NCI-H1436 (cell line): ENCODE measurements at places on chromosomes 1 and 21.

DNA sequence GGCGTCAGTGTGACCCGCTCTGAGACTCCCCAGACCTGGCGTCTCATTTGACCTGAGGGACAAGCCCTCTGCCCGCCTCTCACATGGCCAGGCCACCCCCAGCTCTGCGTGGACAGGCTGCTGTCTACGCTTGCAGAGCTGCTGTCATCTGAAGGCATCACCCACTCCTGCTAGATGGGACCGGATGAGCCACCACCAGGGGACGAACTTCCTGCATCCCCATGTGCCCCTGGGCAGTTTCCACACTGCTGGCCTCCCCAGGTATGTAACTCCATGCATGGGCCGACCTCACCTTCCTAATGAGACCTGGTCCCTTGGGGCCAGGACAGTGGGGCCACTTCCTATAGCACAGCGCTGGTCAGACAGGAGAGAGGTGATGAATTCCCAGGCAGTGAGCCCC is 121.5 kb downstream of the PSMG1 start:
- DNase-seq, result no peak

DNA sequence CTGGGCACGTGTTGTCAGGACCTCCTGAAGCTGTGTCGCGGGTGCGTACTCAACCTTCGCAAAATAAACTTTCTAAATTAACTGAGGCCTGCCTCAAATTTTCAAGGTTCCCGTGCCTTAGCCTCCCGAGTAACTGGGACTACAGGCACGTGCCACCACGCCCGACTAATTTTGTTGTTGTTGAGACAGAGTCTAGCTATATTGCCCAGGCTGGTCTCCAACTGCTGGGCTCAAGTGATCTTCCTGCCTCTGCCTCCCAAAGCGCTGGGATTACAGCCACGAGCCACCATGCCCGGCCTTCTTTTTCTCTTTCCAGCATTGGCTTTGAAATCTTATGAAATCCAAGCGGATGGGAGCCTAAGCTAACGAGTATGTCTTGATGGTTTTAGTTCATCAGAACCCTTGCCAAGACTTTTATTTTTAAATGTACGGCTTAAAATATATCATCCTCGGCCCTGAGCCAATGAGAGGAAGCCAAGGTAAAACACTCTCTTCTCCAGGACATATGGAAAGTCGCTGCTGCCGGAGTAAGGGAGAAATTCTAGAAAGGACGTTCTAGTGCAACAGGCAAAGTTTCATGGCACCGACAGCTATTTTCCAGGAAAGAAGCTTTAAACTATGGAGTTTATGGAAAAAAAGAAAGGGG is 12.7 kb upstream of the ERVH48-1 start:
- DNase-seq, result no peak

DNA sequence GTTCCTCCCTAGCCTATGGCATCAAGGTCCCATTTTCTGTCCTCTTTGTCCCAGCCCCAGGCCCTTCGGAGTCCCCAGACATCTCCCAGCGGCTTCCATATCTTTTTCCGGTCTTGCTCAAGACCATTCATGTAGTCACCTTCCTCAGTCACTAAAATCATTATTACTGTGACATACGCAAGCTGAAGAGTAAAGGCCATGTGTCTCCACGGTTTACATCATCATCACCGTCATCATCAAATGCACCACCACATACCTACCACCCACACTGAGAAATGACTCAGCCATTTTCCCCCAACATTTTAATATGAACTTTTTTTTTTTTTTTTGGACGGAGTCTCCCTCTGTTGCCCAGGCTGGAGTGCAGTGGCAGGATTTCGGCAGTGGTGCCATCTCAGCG is 43.4 kb downstream of the FHAD1 start:
- no peak for DNase-seq

- no peak for DNase-seq
Measured at GRCh38 chr1:169624912-169625311, 5.0 kb downstream of the SELP start.

DNA sequence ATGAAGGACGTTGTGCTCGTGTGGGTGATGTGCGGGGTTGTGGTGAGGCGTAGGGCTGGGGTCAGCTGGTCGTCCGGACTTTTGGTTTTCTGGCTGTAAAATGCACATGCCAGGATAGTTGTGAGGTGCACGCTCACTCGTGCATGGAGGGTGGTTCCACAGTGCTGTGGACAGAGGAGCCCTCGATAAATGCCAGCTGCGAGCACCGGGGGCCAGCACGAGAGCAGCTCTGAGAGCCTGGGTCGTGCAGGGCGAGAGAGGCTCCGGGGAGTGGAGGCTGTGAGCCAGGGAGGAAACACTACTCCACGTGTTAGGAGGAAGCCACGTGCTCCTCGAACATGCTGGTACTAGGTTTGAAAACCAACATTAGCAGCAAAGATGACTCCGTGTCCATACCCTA is 39.4 kb downstream of the COL18A1 start:
- DNase-seq, result no peak

- no peak for DNase-seq
Measured at GRCh38 chr21:26449161-26449560, 123.9 kb downstream of the CYYR1 start.

DNA sequence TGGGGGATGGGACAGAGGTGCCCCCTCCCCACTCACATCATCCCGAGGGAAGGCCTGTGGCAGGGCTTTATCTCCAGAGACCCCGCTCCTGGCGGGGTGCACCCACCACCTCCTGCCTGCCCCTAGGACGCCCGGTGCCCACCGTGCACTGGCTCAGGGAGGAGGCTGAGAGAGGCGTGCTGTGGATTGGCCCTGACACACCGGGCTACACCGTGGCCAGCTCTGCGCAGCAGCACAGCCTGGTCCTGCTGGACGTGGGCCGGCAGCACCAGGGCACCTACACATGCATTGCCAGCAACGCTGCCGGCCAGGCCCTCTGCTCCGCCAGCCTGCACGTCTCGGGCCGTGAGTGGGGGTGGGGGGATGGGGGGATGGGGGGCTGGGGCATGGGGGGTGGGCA is 71.7 kb downstream of the TRIM11 start:
- no peak for DNase-seq

- no peak for DNase-seq
Measured at GRCh38 chr1:3889936-3890335, 10.1 kb downstream of the C1orf174 start.

DNA sequence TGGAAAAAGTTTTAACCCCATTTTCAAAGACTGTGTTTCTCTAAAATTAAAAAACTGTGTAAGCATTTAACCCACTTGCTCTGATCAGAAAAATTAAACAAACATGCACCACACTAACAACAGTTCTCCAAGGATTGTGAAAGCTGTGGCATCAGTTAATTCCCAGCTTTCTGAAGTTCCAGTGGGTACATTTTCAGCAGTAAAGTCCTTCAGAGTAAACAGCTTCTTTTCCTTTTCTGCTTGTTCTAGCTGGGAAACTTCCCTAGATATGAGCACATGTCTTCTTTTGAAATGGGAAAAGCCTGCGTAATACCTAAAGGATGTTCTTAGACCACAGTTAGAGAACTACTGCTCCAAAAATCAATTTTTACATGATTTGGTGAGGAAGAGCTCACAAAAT is 11.1 kb downstream of the PRRX1 start:
- no peak for DNase-seq

DNA sequence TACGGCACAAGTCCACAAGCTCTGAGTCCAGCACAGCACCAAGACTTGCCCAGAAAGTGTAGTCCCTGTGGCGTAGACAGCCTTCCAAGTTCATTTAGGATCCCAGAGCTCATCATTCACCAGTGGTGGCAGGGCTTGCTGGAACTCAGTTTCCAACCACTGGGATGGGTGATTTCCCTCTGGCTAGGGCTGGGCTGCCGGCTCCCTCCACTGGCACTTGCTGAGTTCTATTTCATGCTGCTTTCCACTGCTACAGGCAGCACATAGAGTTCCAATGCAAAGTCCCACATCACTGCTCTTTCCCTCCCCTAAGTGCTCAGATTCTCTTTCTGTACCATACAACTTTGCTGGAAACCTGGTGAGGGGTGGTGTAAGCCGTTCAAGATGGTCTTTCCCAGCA is 510.3 kb upstream of the TMPRSS15 start:
- DNase-seq, result no peak

DNA sequence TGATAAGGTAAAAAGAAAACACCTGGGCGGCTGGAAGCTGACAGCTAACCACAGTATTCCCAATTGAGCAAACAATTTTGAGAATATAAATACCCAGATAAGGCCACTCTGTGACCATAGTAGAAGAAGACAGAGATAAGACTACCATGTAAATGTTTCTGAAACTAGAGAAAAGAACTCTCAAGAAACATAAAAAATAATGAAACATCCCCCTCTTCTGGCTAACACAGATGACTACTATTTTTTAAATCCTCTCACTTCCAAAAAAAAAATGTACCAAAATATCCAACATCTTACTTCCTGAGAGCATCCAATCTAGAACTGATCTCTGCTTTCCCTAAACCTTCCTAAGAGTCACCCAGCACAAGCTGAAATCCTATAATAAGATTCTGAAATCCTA is 125.9 kb downstream of the HFM1 start:
- DNase-seq, result no peak
